ENCODE measurements at places on chromosomes 11 and 22.

DNA sequence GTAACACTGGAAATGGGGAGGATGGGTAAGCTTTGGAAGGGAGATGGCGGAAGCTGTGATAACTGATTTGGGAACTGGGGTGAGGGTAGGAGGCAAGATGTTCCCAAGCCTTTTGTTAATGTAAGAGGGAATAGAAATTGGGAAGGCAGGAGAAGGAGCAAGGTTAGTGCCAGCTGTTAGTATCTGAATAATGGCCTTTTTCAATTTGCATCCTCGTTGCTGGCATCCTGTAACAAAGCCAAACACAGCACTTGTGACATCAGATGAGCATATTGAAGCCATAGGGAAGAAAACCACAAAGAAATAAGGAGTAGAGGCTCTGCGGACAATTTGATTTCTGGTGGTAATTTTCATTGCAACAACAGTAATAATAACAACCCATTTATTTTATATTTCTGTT, 70.9 kb upstream of the CLMP start:
- DNase-seq: no peak

DNA sequence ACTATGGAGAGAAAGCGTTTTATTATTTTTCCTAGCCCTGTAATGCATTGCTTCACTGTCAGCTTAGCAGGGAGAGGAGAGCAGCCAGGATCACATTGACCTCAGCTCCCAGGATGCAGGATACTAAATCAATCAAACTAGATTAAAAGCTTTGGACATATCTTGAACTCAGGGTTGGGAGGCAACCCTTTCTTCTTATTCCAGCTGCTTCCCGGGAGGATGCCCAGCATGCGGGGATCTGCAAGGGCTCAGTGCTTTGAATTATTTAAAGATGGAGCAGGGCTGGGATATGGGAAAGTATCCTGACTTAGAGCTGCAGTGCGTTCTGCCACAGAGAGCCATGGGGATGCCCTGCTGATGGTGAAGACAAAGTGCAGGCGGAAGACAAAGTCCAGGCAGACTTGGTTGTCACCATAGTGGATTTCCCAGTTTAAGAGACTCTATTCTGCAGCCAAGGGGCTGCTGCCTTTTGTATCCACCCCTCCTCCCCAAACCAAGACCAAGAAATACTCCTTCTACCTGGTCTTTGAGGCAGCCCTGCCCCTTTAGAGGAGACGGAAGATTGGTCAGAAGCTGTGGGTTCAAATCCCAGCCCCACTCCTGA, 1035.0 kb downstream of the TBC1D22A start:
- no peak for DNase-seq

GRCh38 chr11:122617926-122618325, 37.6 kb upstream of the UBASH3B start:
- DNase-seq: no peak

DNA sequence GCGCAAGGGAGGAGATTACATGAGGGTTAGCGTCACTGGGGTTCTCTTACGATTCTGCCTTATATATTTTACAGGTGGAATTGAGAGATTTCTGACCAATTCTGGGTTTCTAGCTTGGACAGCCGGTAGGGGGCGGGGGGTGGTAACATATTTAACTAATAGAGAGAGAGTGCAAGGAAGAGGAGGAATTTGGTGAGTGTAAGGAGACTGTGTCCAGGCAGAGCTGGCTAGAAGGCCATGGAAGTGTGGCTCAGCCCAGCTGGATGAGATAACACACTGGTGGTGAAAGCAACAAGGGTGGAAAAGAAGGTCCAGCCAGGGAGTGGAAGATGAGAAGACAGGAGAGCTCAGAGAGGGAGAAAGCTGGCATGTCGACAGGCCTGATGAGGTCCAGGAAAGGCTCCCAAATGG, 56.5 kb downstream of the ST3GAL4 start:
- no peak for DNase-seq

DNA sequence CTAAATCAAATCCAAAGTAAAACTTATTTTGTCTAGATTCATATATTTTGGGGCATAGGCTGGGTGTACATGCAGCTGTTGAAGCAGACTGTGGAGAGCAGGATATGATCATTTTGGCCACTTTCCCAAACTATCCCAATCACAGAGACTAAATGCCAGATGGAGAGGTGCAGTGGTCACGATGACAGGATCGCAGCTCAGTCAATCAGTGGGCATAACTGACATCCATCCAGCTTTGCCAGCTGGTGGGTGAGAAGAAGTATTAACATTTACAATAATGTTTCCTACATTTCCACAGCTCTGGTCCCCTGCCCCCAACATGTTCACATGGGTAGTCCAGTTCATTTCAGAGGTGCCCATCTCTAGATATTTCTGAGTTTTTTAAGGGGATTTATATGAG, 255.5 kb upstream of the SESN3 start:
- no peak for DNase-seq

GRCh38 chr11:27894552-27894951, 194.3 kb upstream of the BDNF start:
- no peak for DNase-seq

GRCh38 chr11:132122735-132123134, 752.3 kb downstream of the NTM start:
- DNase-seq: no peak

GRCh38 chr11:131373756-131374155, 3.3 kb downstream of the NTM start:
- DNase-seq: no peak
